HuH-7 (cell line): ENCODE measurements at places on chromosomes 5 and 9.
A peak's percentile ranks its signal among the peaks of the same experiment; 100 is the strongest.

DNA sequence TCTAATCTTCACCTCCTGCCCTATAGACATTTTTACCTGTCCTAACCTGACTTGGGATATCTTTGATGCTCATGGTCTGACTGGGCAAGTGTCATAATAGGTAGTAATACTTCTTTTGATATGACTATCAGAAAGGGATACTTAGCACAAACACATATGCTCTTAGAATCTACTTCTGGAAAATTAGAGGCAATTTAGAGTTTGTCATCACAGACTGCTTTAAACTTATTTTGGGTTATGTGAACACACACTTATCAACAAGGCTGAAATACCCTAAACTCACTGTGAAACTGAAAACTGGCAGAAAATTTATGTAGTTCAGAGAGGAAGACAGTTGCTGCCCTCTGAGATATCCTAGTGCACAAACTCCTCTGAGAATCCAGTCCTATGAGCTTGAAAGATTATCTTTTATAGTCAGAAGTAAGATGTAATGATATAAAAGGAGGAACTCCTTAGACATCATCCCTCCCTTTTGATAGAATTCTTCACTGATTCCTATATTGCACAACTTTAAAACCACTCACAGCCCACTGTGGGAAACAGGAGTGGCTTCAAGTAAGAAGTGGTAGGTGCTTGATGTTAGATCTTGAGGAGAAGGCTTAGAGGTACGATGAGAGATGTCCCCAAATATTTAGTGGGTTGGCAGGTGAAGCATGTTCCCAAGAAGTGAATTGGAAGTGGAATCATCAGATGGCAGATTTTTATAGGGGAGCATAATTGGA lies 273.3 kb downstream of the MAN2A1 start:
- DNase-seq = no peak

DNA sequence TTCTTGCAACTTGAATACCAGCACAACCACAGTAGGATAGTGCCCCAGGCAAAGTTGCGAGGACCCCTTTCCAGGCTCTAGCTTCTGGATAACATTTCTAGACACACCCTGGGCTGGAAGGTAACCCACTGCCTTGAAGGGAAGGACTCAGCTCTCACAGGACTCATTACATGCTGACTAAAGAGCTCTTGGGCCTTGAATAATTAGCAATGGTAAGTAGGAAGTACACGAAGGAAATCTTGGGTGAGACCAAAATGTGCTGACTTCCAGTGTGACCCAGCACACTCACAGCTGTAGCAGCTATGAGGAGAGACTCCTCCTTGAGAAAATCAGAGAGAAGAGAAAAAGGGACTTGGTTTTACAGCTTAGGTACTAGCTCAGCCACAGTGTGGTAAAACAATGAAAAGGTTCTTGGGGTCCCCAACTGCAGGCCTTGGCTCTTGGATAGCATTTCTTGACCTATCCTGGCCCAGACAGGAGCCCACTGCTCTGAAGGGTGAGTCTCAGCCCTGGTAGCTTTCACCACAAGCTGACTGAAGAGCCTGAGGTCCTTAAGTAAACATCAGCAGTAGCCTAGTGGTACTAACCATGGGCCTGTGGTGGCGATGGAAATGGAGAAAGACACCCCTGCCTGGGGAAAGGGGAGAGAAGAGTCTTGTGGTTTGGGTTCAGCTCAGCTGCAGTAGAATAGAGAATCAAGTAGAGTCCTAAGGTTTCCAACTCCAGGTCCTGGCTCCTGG lies 621.7 kb downstream of the SEMA5A start:
- DNase-seq = no peak

DNA sequence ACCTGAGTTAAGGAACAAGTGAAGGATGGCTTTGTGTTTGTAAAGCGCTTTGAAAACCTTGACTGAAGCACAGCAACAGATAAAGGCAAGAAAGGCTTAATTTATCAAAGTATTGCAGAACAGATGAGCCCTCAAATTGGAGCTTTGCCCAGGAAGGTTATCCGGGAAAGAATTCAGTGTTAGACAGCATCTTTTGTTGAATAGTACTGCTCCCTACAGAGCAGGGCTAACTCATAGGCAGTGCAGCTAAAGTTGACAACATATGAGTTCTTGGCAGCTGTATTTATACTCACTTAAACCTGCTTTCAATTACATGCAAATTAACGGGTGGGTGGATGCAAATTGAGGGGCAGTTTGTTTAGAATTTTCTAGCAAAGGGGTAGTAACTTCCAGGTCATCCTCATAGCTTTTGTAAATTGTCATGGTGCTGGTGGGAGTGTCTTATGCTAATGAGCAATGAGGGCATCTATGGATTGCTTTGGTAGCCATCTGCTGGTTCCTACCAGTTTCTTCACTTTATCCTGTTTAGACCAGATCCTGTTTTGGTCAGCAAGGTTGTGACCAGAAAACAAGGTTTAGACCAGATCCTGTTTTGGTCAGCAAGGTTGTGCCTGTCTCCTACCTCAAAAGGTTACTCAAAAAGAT lies 105.8 kb downstream of the GDA start:
- no peak for DNase-seq

DNA sequence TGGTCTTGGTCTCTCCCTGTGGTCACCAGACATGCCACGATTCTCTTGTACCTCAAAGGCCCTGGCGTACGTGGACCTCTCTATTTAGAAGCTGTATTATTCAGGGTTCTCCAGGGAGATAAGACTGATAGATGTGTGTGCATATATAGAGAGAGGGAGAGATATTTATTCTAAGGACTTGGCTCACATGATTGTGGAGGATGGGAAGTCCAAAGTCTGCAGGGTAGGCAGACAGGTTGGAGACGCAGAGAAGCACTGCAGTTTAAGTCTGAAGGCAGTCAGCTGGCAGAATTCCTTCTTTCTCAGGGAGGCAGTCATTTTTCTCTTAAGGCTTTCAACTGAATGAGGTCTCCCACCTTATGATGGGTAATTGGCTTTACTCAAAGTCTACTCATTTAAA lies 16.3 kb downstream of the C9orf57 start:
- DNase-seq = no peak

GRCh38 chr9:136863623-136864273 lies 2.4 kb downstream of the EDF1 start:
- no peak for DNase-seq

DNA sequence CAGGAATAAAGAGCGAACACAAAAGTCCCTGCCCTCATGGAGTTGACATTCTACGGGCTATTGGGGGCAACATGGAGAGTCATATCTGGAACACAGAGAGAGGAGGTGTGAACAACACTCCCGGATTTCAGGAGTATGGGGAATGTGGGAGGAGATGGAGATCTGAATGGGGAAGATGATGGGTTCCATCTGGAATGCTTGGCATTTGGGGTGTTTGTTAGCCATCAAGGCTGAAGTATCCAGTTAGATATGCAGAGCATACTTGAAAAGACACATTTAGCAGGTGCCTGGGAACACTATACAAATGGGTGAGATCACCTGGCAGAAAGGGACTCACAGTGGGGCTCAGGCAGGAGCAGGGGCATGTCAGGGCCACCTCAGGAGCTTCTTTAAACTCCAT lies 61.1 kb downstream of the EGFLAM start:
- DNase-seq = no peak

DNA sequence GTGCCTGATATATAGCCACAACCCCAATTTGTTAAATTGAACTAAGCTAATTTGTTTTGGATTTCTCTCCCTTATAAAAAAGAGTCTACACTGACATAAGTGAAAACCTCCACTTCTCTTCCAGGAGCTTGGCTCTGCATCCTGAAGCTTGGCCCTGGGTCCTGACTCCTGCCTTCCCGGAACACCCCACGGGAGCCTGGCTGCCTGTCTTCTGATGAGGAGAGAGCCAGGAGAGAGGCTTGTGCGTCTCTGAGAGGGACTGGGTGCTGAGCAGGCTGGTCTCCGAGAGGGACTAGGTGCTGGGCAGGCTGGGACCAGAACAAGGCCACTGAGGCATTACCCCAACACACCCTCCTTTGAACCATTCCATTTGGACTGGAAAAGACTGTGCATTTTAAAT lies 6.5 kb upstream of the PTGES start:
- no peak for DNase-seq

DNA sequence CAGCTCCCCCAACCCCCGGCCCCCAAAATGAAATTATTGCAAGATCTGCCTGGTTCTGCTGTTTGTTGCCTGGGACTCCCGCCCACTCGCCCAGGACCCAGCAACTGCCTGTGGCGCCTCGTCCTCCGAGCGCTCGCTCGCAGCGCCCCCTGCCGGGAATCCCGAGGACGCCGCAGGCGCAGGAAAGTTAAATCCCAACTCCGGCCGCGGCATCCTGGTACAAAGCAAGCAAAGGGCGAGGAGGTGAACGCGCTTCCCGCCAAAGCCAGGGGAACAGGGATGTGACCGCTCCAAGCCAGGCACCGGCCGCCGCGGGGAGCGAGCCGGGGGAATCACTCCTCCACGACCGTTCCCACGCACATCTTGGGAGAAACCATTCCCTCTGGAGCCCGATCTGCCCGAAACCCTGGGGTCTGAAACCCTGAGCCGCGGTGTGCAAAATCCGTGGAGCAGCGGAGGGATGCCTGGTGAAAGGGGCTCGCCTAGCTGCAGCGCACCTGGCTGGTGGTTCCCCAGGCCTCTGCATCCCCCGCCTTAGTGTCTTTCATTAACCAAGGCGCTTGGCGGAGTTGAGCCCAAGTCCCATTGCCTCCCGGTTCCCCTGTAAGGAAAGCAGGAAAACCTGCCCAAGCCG lies 1.3 kb downstream of the SEMA5A start:
- DNase-seq = peak; percentile 44
